CD4-positive, alpha-beta T cell treated with Interleukin-15 for 1 hour (primary cell): ENCODE measurements at places on chromosomes 7 and 10.

DNA sequence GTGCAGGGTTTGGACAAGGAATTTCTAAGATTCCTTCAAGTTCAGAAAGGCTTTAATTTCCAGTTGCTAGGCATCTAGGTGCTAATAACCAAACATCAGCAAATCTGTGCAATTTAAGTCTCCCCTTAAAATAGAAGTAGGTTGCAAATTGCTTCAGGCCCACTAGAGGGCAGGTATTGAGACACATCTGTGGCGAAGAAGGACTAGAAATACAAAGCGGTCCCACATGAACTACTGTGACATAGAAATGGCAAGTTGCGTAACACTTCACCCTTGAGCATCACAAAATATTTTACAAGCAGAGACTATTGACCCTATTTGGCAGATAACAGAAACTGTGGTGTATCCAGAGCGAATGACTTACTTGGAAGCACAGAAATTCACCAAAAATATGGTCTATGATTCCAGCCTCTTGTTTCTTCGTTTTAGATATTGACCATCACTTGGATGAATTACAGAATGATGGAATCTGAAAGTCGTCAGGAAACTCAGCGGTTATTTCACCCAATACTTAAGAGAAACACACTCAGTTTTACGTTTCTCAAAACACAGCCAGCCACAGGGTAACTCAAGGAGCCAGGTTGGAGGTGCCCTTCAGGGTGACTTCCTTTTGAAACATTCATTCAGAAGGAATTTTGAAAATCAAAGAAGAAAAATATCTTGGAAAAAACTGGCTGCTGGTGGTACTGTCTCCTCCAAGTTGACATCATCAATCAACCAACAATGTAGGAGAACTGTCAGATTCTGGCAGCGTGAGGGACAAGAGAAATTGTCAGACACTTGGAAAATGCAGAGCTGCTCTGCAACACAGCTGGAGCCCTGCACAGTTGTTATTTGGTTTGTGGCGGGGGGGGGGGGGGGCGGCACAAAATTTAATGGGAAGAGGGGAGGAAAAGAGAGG, 256.3 kb upstream of the MINDY3 start:
- no peak for DNase-seq

DNA sequence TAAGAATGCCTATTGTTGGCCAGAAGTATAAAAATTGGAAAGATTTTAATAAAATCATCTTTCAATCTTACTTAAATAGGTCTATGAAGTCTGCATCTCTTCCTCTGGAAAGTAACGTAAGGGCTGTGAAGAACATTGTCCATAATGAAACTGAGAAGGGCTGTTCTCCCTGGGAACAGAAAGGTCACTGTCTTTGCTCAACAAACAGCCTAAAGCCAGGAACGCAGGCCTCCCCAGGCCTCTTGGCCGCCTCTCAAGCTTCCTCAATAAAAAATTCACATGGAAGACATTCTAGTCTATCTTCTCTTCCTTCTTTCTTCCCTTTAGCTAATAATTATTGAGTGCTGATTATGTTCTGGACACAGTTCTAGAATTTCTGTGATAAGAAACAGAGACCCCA, 9.1 kb upstream of the IDI2 start:
- DNase-seq = no peak

GRCh38 chr10:1642600-1643160, 94.6 kb downstream of the ADARB2 start:
- no peak for DNase-seq

DNA sequence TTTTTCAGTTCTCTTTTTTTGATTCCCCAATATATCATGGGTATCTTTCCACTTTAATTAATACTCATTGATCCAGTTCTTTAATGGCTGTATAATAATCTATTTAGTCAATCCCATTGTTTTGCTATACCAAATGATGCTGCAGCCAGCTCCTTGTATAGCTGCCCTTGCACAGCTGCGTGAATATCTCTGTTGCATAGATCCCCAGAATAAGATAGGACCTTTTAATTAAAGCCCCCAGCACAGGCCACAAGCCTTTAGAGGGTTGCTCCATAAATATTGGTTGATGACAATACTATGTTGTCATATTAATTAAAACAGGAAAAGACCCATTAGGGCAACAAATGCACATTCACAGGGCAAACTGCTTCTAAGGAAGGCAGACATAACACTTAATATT, 57.9 kb downstream of the BUB3 start:
- no peak for DNase-seq

DNA sequence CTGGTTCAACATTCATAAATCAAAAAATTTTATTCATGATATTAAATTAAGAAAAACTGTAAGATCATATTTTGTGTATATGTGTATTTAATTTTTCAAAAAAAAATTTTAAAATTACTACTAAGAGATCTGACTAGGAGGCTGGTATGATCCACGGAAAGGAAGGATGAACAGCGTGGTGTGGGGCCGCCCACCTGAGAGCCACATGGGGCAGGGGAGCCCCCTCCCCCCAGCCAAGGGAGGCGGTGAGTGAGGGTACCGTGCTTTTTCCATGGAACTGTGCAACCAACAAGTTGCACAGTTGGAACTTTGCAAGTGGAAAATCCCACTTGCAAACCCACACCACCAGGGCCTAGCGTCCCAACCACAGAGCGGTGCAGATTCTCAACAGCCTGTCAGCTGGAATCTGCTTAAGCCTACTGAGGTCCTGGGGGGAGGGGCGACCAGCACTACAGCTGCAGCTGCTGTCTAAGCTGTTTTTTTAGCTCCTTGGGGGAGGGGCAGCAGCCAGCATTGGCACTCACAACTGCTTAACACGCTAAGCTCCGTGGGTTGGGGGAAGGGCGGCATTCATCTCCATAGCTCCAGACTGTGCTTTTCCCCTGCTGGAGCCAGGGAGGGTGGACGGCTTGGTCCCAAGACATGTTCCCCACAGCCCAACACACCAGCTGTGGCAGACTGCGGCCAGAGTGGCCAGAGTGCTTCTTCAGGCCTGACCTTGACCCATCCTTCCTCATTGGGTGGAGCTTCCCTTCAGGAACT, 94.2 kb upstream of the IGFBP3 start:
- DNase-seq = no peak
